ENCODE measurements at places on chromosomes 5 and 9.

- DNase-seq, result no peak
These were observed 475.2 kb downstream of the HINT1 start for GRCh38 chr5:130689831-130690230.

DNA sequence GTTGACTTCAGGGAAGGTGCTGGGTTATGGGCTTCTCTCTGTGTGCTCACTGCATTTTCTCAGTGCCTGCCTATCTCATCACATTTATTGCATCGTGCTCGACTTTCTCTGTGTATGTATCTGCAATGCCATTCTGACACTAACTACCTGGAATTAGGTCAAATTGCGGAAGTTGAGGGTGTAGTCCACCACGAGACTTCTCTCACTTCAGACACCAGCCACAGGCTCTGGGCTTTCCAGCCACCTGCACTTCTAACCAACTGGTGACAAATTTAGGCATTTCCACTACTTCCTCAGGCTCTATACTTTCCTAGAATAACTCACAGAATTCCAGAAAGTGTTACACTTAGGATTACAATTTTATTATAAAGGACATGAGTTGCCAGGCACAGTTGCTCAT, 188.6 kb upstream of the ZNF608 start:
- DNase-seq, result no peak

DNA sequence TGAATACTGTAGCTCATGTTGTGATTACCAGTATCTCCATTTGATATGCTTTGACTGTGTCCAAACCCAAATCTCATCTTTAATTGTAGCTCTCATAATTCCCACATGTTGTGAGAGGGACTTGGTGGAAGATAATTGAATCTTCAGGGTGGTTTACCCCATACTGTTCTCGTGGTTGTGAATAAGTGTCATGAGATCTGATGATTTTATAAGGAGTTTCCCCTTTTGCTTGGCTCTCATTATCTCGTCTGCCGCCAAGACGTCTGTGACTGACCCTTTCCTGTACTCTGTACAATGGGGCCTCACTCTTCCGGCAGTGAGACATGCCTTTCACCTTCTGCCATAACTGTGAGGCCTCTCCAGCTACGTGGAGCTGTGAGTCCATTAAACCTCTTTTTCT, 59.3 kb downstream of the TRIO start:
- no peak for DNase-seq

- no peak for DNase-seq
These were observed 174.2 kb upstream of the PUM3 start for GRCh38 chr9:3018071-3018470.

Measured in activated naive CD4-positive, alpha-beta T cell treated with anti-CD3 and anti-CD28 coated beads, Interleukin-2, amount 10 ng/mL, durations not matched to agents 7 days and 5 days (primary cell).